GM19239 (cell line): ENCODE measurements at places on chromosomes 6 and 20.

GRCh38 chr20:19253916-19254820 lies 41.7 kb downstream of the SLC24A3 start:
- no peak for DNase-seq

DNA sequence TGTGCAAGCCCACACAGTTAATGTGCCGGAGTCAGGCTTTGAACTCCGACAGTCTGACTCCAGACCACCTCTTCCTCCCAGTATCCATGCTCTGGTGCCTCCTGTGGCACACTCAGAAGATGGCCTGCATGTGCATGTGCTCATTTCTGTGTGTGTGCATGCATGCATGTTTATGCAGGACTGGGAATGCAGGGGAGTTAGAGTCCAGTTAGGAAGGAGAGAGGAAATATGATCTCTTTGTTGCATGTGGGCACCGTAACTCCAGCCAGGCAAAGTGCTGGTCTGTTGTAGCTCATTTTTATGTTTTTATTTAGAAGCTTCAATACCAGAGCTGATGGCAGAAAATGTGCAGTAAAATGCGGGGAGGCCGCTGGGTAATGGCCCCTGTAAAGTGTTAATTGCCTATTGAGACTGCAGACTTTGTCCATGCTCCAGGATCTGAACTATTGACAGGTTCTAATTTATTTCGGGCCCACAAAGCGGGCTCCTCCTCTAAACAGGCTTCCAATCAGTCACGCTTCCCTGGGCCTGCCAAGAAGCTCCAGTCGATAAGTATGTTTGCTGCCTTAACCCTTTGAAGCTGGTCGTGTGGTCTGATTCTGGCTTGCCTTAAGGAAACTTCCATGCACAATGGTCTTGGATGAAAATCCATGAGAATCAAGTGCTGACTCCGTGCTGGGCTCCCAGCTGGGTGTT lies 248.3 kb downstream of the DHX35 start:
- no peak for DNase-seq

GRCh38 chr6:19905584-19905983 lies 68.4 kb downstream of the ID4 start:
- no peak for DNase-seq

- DNase-seq: no peak
Measured at GRCh38 chr6:148973538-148974208, 226.8 kb downstream of the UST start.

DNA sequence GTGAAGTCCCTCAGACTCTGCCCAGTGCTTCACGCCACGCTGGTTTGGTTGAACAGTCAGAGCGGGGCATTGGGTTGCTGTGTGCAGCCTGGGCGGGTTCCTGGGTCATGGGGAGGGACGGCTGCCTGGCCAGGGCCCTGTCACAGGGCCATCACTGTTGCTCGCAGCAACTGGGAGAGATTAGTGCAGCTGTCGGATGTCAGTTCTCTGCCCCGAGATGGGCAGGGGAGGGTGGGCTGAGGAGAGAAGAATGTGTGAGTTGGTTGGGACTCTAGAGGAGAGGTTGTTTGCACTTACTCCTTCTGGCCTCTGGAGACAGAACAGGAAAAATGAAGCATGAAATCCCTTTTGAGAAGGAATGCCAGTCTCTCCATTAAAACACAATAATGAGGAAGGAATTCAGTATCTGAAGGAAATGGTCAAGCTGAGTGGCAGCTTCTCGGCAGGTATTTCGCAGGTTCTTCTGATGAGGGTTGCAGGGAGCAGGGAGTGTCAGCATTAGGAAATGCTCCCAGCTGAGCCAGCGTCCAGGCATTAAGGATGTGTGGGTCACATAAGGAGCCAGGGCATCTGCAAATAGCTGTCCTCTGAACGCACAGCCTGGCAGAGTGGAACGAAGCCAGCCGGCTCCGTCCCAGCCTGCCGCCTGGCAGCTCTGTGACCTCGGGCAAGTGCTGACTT lies 95.9 kb downstream of the SSR1 start:
- no peak for DNase-seq

GRCh38 chr6:157158897-157159296 lies 164.4 kb downstream of the TMEM242 start:
- no peak for DNase-seq

DNA sequence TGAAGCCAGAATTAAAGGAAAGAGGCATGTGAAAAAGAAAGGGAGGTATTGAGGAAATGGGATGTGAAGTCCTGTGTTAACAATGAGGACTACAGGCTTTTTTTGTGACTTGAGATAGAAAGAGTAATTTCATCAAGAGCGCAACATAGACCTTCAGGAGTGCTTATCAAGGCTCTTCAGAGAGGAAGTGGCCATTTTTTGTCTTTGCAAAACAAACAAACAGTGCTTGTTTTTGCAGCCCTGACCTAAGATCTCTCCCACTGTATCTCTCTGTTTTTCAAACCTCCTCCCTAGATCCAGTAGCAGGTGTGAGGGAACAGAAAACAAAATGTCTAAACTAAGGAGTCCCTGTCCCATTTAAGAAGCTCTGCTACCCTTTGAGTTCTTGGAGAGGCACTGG lies 710.3 kb upstream of the MARCKS start:
- no peak for DNase-seq

- DNase-seq: no peak
Measured at GRCh38 chr6:42340511-42340910, 111.2 kb downstream of the TRERF1 start.

GRCh38 chr6:20237677-20238460 lies 25.6 kb upstream of the MBOAT1 start:
- no peak for DNase-seq

- no peak for DNase-seq
Measured at GRCh38 chr6:149169761-149170511, 147.6 kb upstream of the TAB2 start.

GRCh38 chr20:23445596-23446217 lies 6.2 kb downstream of the CSTL1 start:
- DNase-seq: no peak

DNA sequence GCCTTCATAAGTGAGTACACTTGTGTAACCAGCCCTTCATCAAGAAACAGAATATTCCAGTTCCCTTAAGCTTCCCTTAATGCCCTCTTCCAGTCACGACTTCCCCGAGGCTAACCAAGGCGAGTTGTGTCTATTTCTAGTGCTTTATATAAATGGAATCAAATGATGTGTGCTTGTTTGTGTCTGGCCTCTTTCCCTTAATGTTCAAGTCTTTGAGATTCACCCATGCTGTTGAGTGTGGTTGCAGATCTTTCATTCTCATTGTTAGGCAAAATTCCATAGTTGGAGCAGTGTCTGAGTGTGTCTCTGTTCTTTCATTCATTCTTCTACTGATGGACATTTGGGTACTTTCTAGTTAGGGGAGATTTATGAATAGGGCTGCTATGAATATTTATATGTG lies 135.0 kb downstream of the CEBPB start:
- no peak for DNase-seq

- DNase-seq: no peak
Measured at GRCh38 chr6:110042670-110043296, 64.7 kb downstream of the GPR6 start.

GRCh38 chr6:149224399-149224798 lies 93.1 kb upstream of the TAB2 start:
- no peak for DNase-seq

DNA sequence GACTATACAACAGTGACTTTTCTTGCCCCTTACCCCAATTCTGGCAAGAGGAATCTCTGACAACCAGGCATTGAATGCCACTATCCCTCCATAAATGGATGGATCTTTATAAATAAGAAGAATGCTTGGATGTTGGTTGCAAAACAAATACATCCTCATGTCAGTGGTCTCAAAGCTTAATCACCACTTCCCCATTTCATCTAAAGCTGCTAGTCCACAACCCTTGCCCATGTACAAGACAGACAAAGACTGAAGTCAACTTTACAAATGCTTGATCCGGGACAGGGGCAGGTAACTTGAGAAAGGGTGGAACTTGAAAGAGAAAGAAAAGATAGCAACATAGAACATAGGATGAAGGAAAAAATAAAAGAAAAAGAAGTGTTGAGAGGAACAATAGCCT lies 540.5 kb upstream of the NOX3 start:
- DNase-seq: no peak

- DNase-seq: no peak
Measured at GRCh38 chr20:38471987-38472512, 593 bp upstream of the RALGAPB start.

DNA sequence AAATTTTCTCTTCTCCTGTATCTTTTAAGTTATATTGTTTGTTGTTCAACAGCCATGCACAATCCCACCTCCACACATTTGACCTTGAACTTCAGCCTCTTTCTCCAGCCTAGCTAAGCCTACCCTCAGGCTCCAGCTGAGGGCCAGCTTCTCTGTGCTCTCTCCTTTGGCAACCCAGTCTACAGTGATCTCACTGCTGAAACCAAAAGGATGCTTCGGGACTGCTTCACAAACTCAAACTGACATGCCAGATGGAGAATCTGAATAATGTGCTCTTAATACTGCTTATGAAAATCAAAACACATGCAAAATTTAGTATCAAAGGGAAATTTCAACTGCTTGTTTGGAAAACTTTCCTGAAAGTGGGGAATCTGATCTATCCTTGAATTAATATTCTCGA lies 16.1 kb upstream of the RIN2 start:
- DNase-seq: no peak

DNA sequence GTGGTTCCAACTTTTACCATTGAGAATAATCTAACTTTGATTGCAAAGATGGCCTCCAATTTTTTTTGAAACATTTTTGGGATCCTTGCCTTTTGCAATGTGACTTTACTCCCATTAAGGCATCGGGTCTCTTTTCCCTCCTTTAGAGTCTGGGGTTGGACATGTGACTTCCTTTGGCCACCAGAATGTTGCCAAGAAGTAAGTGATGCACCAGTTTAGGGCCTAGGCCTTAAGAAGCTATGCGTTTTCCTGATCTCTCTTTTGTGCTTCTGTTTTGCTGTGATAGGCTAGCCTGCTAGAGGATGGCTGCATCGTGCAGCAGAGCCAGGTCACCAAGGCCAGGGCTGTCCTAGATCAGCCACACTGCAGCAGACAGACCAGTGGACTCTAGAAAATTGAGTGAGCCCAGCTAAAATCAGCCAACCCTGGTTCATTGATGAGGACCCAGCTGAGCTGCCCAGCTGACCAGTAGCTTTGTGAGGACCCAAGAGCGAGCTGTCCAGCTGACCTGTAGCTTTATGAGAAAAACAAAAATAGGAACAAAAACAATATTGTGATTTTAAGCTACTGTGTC lies 594.0 kb upstream of the JAG1 start:
- no peak for DNase-seq

DNA sequence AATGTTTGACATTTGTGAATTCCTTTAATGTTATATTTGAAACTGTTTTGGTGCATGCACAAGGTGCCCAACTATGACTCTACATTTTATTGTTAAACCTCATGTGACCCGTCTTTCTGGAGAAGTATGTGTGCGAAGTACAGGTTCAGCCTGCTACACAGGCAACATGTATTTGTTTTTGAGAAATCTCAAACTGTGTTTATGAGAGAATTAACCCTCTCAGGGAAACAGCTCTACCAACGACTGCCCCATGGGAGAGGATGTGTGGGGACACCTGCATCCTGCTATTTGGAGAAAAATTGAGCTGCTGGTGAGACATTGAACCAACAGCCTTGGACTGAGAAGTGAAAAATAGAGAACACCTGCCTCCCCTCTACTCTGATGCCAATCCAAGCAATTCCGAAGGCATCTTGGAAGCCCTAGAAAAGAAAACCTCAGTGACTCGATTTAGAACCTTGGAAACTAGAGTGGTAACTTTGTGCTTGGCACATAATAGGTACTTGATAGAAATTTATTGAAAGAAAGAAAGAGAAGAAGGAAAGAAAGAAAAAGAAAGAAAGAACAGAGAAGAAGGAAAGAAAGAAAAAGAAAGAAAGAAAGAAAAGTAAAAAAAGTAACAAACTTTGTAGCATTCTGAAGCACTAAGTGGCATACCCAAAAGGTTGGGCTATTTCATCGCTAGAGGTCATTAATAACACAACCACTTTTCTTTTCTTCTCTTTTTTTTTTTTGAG lies 2.9 kb upstream of the AKAP12 start:
- DNase-seq: no peak

DNA sequence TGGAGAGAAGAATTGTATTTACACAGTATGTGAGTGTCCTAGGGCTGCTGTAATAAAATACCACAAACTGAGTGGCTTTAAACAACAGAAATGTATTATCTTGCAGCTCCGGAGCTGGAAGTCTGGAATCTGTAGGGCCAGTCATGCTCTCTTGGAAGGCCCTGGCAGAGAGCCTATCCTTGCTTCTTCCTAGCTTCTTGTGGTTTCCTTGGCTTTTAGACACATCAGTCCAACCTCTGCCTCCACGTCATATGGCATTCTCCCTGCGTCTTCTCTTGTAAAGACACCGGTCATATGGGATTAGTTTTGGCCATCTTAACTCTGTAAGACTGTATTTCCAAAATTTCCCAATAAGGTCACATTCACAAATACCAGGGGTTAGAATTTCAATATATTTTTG lies 10.8 kb downstream of the FNDC1 start:
- no peak for DNase-seq

- no peak for DNase-seq
Measured at GRCh38 chr20:44382641-44383040, 27.1 kb downstream of the HNF4A start.

DNA sequence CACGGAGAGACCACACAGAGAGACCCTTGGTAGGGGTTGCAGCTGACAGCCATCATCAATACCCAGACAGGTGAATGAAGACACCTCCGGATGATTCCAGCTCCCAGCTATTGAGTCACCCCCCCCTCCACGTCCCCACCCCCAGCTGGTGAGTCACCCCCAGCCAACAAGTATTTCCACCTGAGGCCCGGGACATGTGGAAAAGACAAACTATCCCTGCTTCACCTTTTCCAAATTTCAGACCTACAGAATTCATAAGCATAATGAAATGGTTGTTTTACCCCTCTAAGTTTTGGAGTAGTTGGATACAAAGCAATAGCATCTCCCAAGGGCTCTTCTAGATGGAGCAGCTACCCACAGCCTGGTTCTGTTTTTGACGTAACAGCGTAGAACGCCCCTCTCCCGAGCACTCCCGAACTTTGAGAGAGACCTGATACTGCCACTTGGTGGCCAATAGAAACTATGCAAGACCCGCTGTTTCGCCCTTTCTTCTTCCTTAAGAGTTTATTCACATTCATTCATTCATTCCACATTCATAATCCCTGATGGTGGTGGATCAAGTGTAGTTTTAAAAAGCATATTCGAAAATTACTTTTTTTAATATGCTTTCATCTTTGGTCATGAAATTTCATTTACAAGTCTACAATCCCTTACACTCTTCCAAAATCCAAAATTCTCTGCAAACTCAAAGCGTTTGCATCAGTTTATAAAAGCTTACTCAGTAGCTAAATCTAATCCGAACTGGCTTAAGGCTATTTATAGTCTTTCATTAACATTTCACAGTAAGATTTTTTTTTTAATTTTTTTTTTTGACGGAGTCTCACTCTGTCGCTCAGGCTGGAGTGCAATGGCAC lies 15.1 kb upstream of the PPP1R16B start:
- DNase-seq: no peak

GRCh38 chr6:6969761-6970223 lies 138.0 kb upstream of the RREB1 start:
- no peak for DNase-seq
